Amniotic epithelial cell (primary cell): ENCODE measurements at places on chromosomes 6 and 20.
A peak's percentile ranks its signal among the peaks of the same experiment; 100 is the strongest.

DNA sequence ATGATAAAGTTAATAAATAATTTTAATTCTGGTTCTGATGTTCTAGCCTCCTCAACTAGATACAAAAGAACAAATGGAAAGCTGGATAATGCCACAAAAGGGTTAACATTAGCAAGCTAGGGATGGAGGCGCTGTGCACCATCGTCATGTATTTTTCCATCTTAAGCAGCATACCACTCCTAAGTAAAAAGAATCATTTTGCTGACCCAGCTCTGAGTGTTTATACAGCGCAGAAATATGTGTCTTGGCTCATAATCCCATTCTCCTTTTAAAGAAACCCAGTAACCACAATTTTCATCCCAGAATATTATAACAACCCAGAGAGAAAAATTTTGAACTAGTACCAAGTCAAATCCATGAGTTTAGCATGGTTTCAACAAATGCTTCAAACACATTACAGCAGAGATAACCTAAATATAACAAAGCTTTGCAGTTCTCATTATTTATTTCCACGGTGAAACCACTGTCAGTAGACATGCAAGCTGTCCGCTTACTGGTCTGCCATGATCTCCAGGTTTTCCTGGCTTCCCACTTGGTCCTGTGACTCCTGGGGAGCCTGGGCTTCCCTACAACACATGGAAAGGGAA lies 111.1 kb downstream of the COL12A1 start:
- peak; percentile 94 for DNase-seq

DNA sequence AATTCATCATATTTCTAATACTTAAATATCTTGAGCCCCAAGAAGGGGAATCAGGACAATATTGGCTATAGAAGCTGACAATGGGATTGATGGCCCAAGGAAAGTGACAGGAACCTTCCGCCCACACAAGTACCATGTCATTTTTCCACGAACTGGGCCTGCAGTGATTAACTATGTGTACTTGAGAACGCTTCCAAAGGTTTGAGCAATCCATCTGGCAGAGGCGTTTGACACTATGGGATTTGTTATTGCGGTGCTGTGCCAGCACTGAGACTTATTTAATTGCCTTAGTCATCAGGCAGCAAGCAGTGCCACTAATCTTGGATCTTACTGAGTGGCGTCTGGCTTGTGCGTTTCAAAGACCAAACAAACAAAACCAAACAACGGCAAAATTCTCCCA lies 135.6 kb upstream of the UST start:
- DNase-seq, result peak; percentile 65

DNA sequence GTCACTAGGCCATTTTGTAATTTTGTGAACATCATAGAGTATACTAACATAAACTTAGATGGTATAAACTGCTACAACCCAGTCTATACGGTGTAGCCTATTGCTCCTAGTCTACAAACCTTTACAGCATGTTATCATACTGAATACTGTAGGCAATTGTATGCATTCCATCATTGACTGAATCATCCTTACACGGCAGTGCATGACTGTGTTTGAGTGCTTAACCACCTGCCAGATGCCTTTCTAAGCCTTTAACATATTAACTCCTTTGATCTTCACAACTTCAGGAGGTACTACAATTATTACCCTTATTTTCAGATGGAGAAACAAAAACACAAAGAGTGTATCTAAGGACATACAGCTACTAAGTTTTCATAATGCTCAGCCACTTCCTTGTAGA lies 14.0 kb downstream of the DPPA5 start:
- peak; percentile 38 for DNase-seq

GRCh38 chr6:6332811-6333244 lies 12.4 kb upstream of the F13A1 start:
- no peak for DNase-seq

DNA sequence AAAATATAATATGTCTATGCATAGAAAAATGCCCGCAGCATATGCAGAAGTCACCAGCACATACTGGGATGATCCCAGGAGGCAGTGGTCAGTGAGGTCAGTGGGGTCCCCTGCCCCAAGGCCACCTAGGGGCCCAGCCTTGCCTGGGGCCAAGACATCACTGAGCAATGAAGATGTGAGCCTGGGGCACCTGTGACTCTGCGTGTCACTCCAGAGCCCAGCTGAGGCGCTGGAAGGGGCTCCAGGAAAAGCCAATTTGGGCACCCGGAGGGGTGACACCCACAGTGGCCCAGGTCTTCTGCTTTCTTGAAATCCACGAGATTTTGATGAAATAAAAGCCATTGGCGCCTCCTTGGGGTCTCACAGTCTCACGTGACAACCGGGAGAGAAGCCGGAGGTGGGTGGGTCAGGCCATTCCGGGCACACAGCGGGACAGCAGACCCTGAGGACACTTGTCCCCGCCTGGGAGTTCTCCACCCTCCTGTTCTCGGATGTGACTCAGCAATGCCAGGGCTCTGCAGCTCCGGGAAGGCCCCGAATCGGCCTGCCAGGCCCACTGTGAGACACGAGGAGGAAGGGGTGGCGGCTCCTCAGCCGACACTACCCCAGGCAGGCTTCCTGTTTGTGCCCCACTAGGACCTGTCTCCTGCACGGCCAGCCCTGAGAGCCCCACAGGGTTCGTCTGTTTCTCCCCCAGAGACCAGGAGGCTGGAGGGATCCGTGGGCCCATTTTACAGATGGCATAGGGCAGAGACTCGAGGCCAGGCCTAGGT lies 24.4 kb upstream of the SLCO4A1 start:
- DNase-seq, result no peak

GRCh38 chr6:159042003-159042825 lies 2.6 kb downstream of the TAGAP start:
- DNase-seq, result peak; percentile 48

DNA sequence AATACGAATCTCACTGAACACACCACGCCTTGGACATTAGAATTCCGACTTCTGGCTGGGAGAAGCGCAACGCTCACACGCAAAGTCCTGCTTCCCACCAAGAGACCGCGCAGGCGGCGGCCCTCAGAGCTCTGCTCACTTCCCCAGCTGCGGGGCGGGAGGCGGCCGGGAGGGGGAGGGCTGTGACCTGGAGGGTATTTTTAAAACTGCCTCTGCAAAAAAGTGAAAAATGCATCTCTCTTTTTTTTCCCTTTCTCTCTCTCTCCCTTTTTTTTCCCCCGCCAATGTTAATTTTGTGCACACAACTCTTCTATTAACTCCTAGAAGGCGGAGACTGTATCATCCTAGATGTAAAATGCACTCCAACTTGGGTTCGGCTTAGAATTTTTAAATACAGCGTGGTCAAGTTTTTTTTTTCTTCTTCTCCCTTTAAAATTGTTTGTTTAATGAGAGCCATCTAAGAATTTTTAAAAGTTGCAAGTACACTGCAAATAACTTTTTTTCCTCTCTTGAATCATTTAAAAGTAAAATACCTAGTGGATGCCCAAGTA lies 66.4 kb downstream of the STX11 start:
- DNase-seq, result no peak

DNA sequence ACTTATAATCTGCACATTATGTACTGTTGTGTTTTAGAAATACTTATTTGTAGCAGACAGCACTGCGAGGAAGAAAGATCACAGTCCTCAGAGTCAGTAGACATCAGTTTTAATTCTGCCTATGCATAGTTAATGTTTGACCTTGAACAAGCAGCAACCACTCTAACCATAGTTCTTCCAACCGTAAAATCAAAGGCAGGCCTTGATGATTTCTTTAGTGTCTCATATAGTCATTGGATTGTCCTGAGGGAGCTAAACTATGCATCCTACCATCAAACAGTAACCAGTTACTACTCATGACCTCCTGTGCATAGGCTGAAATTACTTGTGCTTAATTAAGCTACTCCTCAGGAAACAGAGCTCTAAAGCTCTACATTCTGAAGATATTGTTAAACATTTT lies 294.8 kb upstream of the STXBP5 start:
- no peak for DNase-seq

DNA sequence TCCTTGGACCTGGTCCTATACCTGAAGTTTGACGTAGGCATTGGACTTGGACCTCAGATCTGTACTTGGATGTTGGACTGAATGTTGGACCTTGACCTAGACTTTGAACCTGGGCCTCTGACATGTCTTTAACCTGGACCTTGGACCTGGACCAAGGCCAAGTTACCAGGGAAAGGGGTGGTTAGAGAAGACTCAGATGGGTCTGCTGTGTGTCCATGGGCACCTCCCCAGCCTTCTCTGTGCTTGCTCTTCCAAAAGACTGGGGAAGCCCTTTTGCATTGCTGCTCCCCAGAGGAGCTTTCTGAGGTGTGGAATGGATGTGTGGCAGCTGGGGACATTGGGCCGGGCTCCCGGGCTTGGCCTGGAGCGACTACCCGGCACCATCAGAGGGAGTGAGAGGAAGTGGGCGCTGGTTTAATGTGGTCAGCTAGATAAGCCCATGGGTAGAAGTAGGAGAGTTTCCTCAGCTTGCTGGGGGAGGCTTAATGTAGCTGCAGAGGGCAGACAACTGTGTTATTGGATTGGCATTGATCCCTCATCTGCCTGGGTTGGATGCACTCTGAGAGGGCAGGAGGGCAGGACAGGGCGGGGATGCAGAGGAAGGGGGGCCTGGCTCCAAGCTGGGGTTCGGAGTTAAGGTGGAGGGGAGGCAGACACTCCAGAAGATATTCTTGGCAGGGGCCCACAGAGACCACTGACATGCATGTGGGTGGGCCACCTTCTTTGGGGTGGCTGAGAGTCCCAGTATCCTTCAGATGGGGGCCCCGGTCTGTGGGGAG lies 4.2 kb downstream of the SCRT2 start:
- DNase-seq, result no peak

DNA sequence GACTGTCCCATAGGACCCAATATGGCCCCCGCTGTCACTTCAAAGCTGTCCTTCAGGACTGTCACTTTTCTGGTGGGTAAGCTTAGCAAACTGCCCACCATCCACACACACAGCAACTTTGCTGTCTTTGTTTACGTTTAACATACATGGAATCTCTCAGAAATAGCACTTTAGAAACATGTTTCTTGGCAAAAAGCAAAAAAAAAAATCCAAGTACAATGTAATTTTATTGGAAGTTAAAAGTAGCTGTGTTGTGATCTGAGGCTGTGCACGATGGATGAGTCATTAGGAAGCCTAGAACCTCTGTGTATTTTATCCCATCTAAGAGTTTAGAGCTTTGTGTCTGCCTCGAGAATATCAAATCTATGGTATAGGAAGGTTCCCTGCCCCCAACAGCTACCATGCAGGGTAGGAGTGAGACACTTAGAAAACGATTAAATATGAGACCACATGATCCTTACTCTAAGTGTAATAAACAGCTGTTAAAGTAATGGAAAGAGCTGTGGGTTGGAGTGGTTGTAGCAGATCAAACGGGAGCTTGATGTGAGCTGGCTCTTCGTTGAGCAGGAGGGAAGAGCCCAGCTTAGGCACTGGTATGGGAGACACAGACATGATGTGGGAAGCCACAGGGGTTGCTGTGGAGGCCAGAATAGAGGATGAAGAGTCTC lies 119.5 kb downstream of the PLEKHG1 start:
- no peak for DNase-seq

GRCh38 chr6:130945401-130945919 lies 117.6 kb downstream of the EPB41L2 start:
- DNase-seq, result no peak

DNA sequence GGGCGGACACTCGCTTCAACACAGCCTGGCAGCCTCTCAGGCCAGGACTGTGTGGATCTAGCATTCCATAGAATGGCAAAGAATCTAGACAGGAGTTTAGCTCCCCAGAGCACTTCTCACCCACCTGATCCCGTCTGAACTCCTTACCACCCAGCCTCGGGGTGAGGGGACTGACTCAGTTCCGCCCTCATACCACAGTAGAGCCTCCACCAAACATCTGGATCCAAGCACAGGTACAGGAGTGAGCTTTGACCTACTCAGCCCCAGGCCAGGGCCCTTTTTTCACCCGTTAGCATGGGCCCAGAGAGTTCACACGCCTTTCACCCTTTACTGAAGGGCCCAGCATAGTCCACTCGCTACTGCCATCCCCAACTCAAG lies 715 bp downstream of the PSMF1 start:
- no peak for DNase-seq

- no peak for DNase-seq
Measured at GRCh38 chr20:48717095-48717672, 110.6 kb downstream of the PREX1 start.

DNA sequence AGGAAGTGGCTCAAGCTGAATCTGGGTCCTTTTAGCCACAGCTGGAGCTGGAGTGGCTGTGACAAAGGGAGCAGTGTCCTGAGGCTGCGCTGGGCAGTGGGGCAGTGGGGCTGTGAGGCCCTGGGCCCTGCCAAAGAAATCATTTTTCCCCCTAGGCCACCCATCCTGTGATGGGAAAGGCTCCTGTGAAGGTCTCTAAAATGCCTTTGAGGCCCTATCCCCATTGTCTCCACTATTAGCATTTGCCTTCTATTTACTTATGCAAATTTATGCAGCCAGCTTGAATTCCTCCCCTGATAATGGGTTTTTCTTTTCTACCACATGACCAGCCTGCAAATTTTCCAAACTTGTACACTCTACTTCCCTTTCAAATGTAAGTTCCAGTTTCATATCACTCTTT lies 539.2 kb downstream of the MEI4 start:
- no peak for DNase-seq

GRCh38 chr6:20702366-20702765 lies 168.1 kb downstream of the CDKAL1 start:
- no peak for DNase-seq

DNA sequence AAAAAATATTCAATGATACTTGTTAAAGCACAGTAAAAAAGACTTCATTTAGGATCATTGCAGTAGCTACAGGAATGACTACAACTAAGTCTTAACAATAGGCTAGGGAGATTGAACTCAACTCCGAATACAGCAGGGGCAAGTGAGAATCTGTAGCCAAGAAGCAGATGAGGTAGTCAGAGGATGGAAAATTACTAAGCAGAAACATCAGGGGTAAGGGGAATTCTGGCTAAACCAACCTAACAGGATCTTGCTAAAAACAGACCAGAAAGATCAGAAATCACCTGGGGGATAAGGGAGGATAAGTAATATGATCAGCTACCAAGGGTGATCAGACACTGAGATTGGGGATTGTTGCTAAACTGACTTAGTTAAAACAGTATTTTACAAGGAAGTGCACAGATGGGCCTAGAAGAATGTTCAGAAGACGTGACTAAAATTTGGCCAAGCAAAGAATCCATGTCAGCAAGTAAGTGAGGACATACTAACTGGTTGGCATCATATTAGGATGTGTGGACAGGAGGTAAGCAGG lies 217.5 kb downstream of the TENT5A start:
- no peak for DNase-seq

- DNase-seq, result no peak
Measured at GRCh38 chr6:15616261-15616660, 46.6 kb downstream of the DTNBP1 start.

DNA sequence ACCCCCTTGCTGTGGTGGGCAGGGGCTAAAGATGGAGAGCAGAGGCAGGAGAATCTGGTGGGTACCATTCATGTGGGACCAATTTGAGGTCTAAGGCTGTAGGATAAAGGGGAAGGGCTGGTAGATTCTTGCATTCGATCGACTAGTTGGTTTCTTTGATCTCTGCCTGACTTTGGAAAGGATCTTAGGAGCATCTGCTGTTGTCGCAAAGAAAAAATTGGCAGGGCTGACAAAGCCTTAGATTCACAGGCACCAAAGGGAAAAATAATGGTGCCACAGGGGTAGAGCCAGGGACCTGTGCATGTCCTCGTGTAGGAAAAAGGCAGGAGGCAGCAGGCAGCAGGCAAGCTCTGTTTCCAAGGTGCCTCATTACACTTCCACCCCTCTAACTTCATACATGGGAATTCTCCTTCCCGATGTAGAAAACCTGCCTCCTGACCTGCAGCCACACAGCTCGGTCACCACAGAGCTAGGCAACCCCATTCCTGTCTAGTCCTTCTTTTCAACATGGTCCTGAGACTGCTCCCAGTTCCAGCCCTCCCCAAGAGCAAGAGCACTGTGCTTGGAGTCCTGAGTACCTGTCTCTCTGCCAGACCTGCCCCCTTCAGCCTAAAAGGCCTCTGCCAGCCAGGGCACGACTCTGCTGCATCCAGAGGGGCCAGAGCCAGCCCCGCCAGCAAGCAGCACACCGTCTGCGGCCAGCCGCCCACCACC lies 71.9 kb downstream of the FGD2 start:
- no peak for DNase-seq
